ENCODE measurements at places on chromosomes 4 and X. TPM values are rescaled to one million over a fixed set of nuclear protein-coding genes. Genes with fewer than 3 reads are reported as not detected.
A peak's percentile ranks its signal among the peaks of the same experiment; 100 is the strongest.

GRCh38 chr4:79455216-79455615, 47.2 kb upstream of the GK2 start:
- DNase-seq = no peak

- no peak for DNase-seq
These were observed 143.1 kb downstream of the SHROOM3 start for GRCh38 chr4:76578002-76578560.

RIPPLY1 gene
- total RNA-seq = not detected

- no peak for DNase-seq
These were observed 95.4 kb downstream of the COL25A1 start for GRCh38 chr4:109207061-109207460.

- peak; percentile 24 for DNase-seq
These were observed 22.5 kb downstream of the SLC9B2 start for GRCh38 chr4:103054030-103054429.

TRIM75 gene
- total RNA-seq = not detected

HSFX4 gene
- not detected for total RNA-seq

- DNase-seq = no peak
These were observed 2.8 kb upstream of the PDLIM5 start for GRCh38 chr4:94448815-94449375.

AFM gene
- total RNA-seq = not detected

GRCh38 chr4:30295652-30296051, 424.5 kb upstream of the PCDH7 start:
- no peak for DNase-seq

DNA sequence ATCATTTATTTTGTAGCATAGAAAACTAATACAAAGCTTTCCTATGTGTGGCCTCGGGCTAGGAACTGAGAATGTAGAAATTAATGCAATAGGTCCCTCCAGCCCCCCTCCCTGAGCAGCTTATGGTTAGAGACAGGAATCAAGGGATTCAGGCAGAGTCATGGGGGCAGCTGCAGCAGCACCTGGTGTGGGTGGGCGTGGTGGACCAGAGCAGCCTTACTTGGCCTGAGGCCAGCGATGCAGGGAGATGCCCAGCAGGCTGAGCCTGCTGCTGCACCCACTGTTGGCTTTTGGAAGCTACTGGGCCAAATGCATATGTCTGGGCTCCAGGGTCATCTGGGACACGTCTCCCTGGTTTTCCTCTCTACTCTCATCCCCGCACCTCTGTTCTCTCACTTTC, 74.0 kb downstream of the STK32B start:
- DNase-seq = no peak

NEIL3 gene
- not detected for total RNA-seq

GRCh38 chrX:375181-376036, 11.3 kb downstream of the PPP2R3B start:
- DNase-seq = no peak

GRCh38 chr4:148141501-148141900, 300.7 kb downstream of the NR3C2 start:
- no peak for DNase-seq

DNA sequence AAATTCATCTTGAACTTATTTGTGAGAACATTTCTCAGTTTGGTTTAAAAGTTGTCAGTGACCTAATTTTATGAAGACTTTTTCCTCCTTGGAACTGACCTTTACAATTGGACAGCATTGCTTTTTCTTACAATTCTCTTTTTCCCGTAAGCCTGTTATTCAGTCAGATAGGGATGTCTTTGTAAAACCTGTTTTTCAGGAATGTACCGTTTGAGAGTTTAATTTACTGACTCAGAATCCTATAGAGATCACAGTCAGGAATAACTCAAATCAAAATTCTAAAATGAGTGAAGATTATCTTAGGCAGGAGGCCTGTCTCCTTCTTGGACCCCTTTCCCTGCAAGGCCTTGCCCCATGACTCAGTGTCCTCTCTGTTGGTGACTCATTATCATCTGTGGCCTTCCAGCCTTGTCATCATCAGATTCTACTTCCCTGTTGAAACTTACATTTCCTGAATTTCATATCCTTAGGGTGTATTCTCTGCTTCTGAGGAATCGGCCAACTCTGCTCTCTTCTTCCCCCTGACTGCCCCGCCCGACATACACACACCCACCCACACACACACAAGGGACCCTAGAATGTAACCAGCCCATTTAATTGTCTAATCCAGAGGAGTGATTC, 99.8 kb downstream of the ARHGAP10 start:
- DNase-seq = peak; percentile 46

- DNase-seq = no peak
These were observed 80.4 kb downstream of the WFS1 start for GRCh38 chr4:6349896-6350603.

Data from left cardiac atrium (tissue), 4 donors.